ENCODE measurements at places on chromosomes 5 and 9.

DNA sequence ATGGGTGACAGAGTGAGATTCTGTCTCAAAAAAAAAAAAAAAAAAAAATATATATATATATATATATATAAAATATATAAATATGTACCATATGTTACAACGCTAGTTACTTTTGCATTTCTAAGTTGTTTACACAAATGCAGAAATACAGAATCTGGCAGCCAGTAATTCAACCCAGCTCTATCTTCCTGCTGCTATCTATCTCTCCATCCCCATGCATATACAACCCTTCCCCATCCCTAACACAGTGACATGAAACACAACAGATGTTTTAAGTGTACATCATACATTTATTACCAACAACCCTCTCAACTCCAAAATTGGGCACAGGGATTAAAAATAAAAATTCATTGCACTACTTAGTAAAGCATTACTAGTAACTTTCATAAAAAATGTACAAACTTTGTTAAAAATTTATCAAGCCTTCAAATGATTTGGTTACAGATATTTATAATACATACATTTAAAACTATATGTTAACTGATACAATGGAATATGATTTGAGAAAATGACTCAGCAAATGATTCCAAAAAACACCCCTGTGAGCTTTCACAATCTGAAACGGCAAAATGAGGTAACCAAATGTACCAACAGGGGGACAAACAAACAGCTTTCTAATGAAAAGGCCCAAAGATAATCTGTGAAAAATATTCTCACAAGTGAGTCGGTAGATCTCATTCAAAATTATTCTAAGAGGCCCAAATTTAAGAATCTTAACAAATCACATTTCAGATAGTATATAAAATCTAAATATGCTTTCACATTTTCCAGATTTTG lies 63.8 kb downstream of the RNF38 start:
- DNase-seq = no peak

GRCh38 chr5:75716715-75717081 lies 539 bp downstream of the POC5 start:
- DNase-seq = no peak

DNA sequence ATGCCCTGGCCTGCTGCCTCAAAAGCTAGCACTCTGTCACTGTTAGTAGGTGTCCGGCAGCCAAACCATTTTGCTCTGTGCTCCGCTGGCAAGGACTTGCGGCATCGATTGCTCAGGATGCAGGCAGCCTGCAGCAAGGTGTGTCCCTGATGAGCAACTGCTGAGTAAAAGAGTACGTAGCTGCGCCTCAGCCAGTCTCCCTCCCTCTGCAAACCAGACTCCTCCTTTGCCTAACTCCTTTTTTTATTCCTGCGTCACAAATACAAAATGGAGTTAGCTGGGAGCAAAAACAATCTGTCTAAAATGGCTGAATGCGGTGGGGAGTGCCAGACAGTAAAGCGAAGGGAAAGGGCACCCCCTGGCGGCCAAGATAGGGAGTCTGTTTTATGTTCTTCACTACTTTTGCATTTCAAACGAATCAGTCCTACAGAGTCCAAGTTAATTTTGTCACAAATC lies 61.1 kb downstream of the DIAPH1 start:
- peak; percentile 97 for DNase-seq

- DNase-seq = no peak
Measured at GRCh38 chr5:171365351-171365750, 22.3 kb upstream of the NPM1 start.

DNA sequence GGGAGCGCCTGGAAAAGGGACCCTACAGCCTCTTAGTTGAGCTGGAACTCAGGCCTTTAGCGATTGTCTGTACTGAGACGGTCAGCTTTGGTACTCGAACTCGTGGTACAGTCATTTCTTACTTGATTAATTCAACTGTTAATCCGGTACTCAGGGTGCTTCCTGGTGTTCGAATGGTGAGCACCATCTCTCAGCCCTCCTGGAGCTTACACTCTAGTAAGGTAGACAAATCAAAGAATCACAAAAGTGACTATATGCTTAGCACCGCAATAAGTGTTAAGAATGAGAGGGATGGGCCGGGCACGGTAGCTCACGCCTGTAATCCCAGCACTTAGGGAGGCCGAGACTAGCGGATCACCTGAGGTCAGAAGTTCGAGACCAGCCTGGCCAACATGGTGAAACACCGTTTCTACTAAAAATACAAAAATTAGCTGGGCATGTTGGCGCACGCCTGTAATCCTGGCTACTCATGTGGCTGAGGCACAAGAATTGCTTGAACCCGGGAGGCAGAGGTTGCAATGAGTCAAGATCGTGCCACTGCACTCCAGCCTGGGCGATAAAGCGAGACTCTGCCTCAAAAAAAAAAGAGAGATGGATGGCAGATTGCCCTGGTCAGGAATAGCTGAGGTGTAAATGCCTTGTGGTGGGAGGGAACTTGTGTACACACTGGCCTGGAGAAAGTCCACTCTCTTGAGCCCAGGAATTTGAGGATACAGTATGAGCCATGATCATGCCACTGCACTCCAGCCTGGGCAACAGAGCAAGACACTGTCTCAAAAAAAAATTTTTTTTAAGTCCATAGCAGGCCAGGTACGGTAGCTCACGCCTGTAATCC lies 981 bp downstream of the TCOF1 start:
- DNase-seq = no peak

DNA sequence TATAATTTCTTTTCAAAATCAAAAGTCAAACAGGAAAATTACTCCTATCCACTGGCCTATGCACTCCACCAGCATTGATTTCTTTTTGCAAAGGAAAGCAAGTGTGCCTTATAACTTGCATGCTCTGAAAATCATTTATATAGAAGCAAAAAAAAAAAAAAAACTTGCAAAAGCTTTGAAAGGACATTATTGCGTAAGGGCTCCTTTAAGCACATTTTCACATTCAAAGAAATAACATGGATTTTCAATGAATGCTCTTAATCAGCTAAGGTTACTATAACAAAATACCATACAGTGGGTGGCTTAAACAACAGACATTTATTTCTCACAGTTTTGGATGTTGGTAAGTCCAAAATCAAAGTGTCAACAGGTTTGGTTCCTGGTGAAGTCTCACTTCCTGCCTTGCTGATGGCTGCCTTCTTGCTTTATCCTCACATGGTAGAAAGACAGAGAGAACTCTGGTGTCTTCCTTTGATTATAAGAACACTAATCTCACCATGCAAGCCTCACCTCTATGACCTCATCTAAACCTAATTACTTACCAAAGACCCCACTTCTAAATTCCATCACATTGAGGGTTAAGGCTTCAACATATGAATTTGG lies 755.2 kb upstream of the CDH10 start:
- no peak for DNase-seq

- DNase-seq = no peak
Measured at GRCh38 chr9:37617832-37618231, 25.4 kb upstream of the TOMM5 start.

GRCh38 chr9:117013440-117013995 lies 326.4 kb downstream of the TRIM32 start:
- no peak for DNase-seq
